Karpas-422 (cell line): ENCODE measurements at places on chromosomes 2 and 18. TPM values are rescaled to one million over a fixed set of nuclear protein-coding genes. Genes with fewer than 3 reads are reported as not detected.

DNA sequence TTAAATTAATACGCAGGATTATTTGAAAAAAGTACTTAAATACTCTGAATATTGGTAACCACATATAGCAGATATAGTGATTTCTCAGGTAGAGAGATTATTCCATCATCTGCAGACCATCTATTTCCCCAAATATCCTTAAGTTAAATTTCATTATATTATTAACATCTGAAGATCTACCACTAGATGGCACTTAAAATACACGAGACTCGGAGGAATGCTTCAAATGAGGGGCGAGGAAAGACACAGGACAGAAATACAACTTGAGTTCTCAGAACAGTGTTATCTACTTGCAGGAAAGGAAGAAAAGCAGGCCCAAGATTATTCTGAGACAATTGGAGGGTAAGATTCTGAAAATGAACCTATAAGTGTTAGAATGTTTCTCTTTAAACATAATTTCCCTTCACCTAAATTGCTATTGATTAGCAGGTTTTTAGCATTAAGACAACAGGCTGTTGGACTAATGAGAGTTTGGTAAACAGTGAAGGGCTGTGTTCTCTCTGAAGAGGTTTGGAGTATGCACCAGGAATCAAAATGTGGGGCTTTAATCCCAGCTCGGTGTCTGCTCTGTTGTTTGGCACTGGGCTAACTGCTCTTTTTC is 76.9 kb upstream of the GCFC2 start:
- no peak overlapping the region for H3K27ac ChIP-seq
- H3K4me1 ChIP-seq = peaks cover 30% of the 10 kb centered on the region
- DNase-seq = peak; percentile 84
- no peaks in the 10 kb centered on the region; the same call in 1 of the 2 replicates for H3K27me3 ChIP-seq
- no peaks in the 10 kb centered on the region for H3K36me3 ChIP-seq
- H3K4me3 ChIP-seq = no peak overlapping the region

DNA sequence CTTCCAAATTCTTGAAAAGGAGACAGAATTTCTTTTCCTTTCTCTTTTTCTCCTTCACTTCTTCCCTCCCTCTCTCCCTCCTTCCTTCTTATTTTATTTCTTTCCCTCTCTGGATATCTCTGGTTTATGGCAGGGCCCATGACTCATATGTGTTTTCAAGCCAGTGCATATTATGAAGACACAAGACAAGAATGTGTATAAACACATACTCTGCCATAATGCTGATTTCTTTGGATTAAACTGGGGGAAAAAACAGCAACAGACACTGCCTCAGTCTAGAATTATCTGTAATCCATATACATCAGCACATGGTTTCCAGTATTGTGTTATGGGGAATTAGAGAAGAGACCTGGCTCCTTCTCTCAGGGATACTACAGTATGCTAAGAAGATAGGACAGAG is 82.8 kb upstream of the CPO start:
- no peaks in the 10 kb centered on the region for H3K36me3 ChIP-seq
- no peak overlapping the region for H3K4me3 ChIP-seq
- no peaks in the 10 kb centered on the region for H3K27me3 ChIP-seq
- H3K4me1 ChIP-seq = no peaks in the 10 kb centered on the region

DNA sequence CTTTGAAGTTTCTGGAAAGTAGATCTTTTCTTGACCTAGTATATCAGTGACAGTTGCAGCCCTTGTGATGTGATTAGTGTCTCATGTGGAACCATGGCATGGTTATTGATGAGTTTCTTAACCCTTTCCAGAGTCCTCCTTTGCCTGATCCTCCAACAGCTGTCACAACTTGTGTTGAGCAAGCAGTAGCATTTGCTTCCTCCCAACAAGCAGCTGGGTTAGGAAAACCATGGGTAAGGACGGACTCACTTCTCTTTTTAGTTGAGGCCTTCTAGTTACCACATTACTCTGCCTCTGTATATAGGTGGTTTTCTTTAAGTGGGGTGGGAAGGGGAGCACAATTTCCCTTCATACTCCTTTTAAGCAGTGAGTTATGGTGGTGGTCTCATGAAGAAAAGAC is 96.3 kb downstream of the XRCC5 start:
- H3K4me1 ChIP-seq = no peaks in the 10 kb centered on the region
- H3K36me3 ChIP-seq = peaks cover 66% of the 10 kb centered on the region
- no peak overlapping the region for H3K4me3 ChIP-seq

GRCh38 chr18:23231340-23232021 is 96.2 kb downstream of the CABLES1 start:
- H3K27me3 ChIP-seq = no peaks in the 10 kb centered on the region
- H3K27ac ChIP-seq = peak overlapping the region; percentile 99
- peak overlapping the region; percentile 36 for H3K4me3 ChIP-seq
- H3K4me1 ChIP-seq = peaks cover 78% of the 10 kb centered on the region
- no peaks in the 10 kb centered on the region for H3K36me3 ChIP-seq
- peak; percentile 97 for DNase-seq

DNA sequence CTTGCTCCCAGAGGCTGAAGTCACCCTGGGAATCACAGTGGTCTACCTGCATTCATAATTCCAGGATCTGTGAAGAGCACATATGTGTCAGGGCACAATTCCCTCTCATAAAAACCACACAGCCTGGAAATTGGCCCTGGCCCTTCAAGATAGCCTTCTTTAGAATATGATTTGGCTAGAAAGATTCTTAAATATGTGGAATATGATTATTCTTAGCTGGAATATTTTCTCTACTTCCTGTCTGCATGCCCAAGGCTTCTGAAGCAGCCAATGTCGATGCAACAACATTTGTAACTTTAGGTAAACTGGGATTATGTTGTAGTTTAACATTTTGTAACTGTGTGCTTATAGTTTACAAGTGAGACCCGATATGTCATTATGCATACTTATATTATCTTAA is 24.2 kb downstream of the ICOS start:
- H3K27ac ChIP-seq = no peak overlapping the region
- H3K4me1 ChIP-seq = no peaks in the 10 kb centered on the region
- DNase-seq = no peak
- H3K27me3 ChIP-seq = no peaks in the 10 kb centered on the region
- H3K36me3 ChIP-seq = no peaks in the 10 kb centered on the region
- H3K4me3 ChIP-seq = no peak overlapping the region

DNA sequence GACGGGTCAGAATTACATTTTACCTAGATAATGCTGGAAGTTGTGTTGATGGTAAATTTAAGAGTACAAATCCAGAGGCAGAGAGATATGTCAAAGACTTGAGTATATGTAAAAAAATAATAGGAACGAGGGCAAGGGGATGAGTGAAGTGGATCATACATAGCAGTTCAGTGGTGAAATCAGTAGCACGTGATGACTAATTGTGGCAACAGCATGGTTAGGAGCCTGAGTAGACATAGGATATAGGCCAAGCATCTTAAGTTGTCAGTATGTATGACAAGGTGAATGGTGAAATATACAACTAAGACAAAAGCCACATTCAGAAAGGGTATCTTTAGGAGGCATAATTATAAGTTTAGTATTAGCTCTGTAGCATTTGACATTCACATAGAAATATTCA is 826.5 kb upstream of the PIK3C3 start:
- DNase-seq = no peak
- no peak overlapping the region for H3K4me3 ChIP-seq
- H3K27ac ChIP-seq = no peak overlapping the region
- no peaks in the 10 kb centered on the region for H3K27me3 ChIP-seq
- no peaks in the 10 kb centered on the region for H3K36me3 ChIP-seq

- no peak for DNase-seq
- H3K27ac ChIP-seq = no peak overlapping the region
- no peak overlapping the region for H3K4me3 ChIP-seq
- H3K36me3 ChIP-seq = no peaks in the 10 kb centered on the region
These were observed 61.9 kb upstream of the ALPP start for GRCh38 chr2:232316461-232317330.

GRCh38 chr2:182650704-182651103 is 65.4 kb upstream of the DNAJC10 start:
- no peak overlapping the region for H3K27ac ChIP-seq
- peak; percentile 59 for DNase-seq
- H3K4me3 ChIP-seq = no peak overlapping the region
- H3K4me1 ChIP-seq = no peaks in the 10 kb centered on the region
- no peaks in the 10 kb centered on the region for H3K27me3 ChIP-seq

- DNase-seq = no peak
- H3K27me3 ChIP-seq = no peaks in the 10 kb centered on the region
- no peak overlapping the region for H3K27ac ChIP-seq
- H3K36me3 ChIP-seq = no peaks in the 10 kb centered on the region
- no peaks in the 10 kb centered on the region for H3K4me1 ChIP-seq
- H3K4me3 ChIP-seq = no peak overlapping the region
These were observed 117.6 kb downstream of the NEDD4L start for GRCh38 chr18:58161659-58162058.

GRCh38 chr2:100126201-100126600 is 16.2 kb downstream of the AFF3 start:
- H3K4me1 ChIP-seq = no peaks in the 10 kb centered on the region
- no peak overlapping the region for H3K4me3 ChIP-seq
- no peak overlapping the region for H3K27ac ChIP-seq
- peaks cover 37% of the 10 kb centered on the region for H3K36me3 ChIP-seq
- no peaks in the 10 kb centered on the region for H3K27me3 ChIP-seq
- DNase-seq = no peak

- H3K4me1 ChIP-seq = no peaks in the 10 kb centered on the region
- no peaks in the 10 kb centered on the region for H3K36me3 ChIP-seq
- H3K27ac ChIP-seq = no peak overlapping the region
- DNase-seq = no peak
These were observed 156.1 kb downstream of the MYO1B start for GRCh38 chr2:191401287-191401686.

DNA sequence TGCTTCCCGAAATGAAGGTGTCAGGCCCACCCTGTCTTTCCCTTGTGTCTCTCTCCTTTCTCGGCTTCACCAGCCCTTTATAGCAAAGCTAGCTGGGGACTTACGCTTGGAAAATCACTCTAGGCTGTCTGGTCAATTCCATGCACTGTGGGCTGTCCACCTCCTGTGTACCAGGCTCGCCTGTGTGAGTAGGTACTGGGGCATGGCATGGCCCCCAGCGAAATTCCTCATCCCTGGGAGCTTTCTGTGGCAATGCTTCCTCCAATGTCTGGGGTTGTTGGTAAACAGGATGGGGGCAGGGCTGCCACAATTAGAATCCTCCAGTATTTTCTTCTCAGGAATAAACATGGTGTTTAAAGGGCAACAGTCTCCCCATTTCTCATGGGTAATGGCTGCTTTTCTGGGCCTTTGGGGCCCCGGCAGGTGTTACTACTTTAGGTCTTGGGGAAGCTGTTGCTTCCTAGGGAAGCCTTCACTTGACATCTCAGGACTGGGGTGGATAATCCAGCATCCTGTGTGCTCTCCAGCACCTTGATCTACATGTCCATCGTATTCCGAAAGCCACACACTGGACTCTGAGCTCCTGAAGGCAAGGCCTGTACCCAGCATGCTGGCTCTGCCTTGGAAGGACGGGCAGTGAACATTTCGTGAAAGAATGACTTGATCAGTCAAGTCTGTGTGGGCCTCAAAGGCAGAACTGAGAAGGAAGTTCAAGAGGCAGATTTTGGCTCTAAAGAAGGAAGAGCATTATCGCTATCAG is 21.1 kb downstream of the RHOB start:
- H3K36me3 ChIP-seq = no peaks in the 10 kb centered on the region
- H3K27ac ChIP-seq = no peak overlapping the region
- no peak overlapping the region for H3K4me3 ChIP-seq
- H3K27me3 ChIP-seq = no peaks in the 10 kb centered on the region

GRCh38 chr2:45257820-45258219 is 248.6 kb upstream of the SIX2 start:
- H3K36me3 ChIP-seq = no peaks in the 10 kb centered on the region
- no peak overlapping the region for H3K4me3 ChIP-seq
- H3K27ac ChIP-seq = no peak overlapping the region
- no peak for DNase-seq

GRCh38 chr2:121955426-121955825 is 200.0 kb downstream of the TSN start:
- no peaks in the 10 kb centered on the region for H3K27me3 ChIP-seq
- H3K36me3 ChIP-seq = no peaks in the 10 kb centered on the region
- DNase-seq = no peak
- H3K27ac ChIP-seq = no peak overlapping the region
- no peak overlapping the region for H3K4me3 ChIP-seq

DNA sequence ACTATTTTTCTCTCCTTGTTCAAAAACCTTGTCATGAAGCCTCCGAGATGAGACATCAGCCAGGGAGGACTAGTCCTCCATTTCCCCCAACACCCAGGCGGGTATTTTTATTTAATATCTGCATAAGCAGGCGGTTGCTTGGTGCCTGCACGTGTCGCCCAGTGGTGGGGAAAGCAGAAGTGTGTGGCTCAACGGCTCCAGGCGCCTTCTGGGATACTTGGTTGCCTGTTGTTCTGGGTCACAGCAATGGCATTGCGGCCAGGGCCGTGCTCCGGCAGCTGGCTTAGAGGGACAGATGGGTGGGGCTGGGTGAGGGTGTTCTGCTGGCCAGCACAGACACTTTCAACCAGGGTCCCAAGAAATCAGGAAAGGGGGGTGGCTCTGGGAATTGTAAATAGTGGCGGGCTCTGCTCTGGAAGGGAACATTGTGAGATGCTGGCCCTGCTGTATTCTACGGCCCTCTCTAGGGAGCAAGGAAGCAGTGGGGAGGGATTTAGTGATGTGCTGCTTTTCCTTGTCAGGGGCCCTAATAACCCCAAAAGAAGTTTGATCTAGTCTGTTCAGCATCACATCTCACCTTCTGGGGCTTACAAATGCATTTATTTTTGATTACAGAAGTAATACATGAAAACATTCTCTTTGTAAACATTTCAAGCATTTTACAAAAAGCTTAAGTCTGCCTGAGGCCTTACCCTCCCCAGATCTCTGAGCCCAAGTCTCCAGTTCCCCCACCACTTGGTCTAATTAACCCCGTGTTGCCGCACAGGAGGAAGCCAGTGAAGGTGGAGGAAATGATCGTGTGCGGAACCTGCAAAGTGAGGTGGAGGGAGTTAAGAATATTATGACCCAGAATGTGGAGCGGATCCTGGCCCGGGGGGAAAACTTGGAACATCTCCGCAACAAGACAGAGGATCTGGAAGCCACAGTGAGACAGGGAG is 1.1 kb downstream of the VAMP8 start:
- H3K36me3 ChIP-seq = peaks cover 5% of the 10 kb centered on the region; the same call in 1 of the 2 replicates
- H3K27ac ChIP-seq = peak overlapping the region; percentile 43
- peak; percentile 90 for DNase-seq
- H3K4me1 ChIP-seq = peaks cover 28% of the 10 kb centered on the region

- peaks cover 81% of the 10 kb centered on the region for H3K4me1 ChIP-seq
- H3K27ac ChIP-seq = peak overlapping the region; percentile 98
- no peaks in the 10 kb centered on the region for H3K27me3 ChIP-seq
- H3K4me3 ChIP-seq = peak overlapping the region; percentile 46
- peak; percentile 69 for DNase-seq
These were observed 7.9 kb downstream of the NEUROD1 start for GRCh38 chr2:181672255-181673008.

DNA sequence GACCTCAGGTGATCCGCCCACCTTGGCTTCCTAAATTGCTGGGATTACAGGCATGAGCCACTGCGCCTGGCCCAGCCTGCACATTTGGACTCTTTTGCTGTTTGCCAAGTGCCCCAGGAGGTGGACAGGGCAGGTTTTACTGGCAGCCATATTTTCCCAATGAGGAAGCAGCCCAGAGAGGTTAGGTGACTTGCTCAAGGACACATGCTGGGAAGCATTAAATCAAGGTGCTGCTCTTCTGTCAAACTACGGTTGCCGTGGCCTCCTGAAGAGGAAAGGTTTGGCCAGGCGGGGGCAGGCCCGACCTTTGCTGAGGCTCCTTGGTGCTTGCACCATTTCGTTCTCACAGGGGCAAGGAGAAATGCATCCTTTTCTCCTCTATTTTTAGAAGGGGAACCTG is 44.0 kb downstream of the DNMT3A start:
- no peaks in the 10 kb centered on the region for H3K36me3 ChIP-seq
- no peak overlapping the region for H3K27ac ChIP-seq
- no peaks in the 10 kb centered on the region for H3K27me3 ChIP-seq

The NAT8 gene
- total RNA-seq = not detected in 2 replicates

The CCDC74A gene
- total RNA-seq = 7.8 and 18.6 TPM in 2 replicates

The HOXD12 gene
- 1.0 and 1.9 TPM in 2 replicates for total RNA-seq

The PAX8 gene
- 0.90 and 1.5 TPM in 2 replicates for total RNA-seq

The POTEJ gene
- total RNA-seq = not detected in 2 replicates

The IL36A gene
- not detected in 2 replicates for total RNA-seq

The NR4A2 gene
- 0.40 TPM in 1 of 2 replicates, not detected in the other for total RNA-seq

The C2orf80 gene
- not detected in 2 replicates for total RNA-seq
